ENCODE measurements at places on chromosomes 16 and 17. TPM values are rescaled to one million over a fixed set of nuclear protein-coding genes. Genes with fewer than 3 reads are reported as not detected.

DNA sequence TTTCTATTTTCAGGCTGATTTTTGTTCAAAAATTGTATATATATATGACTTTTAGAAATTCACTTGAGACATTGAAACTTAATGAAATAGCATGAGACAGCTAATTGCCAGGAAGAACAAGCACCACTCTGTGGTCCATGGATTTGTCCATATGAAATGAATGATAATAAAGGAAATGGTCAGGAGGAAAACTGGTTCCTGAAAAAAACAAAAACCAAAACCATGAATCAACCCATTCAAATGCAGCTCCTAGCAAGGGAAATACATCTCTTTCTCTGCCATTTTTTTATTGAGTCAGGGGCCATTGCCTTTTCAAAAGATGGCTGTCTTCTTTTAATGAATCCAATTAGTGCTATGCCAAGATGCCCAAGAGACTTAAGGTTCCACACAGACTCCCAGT is 230.7 kb downstream of the SLC39A11 start:
- H3K27me3 ChIP-seq, result no peaks in the 10 kb centered on the region
- DNase-seq, result no peak
- H3K4me1 ChIP-seq, result no peaks in the 10 kb centered on the region
- H3K4me3 ChIP-seq, result no peak overlapping the region
- H3K27ac ChIP-seq, result no peak overlapping the region

GRCh38 chr16:68453816-68454215 is 5.5 kb upstream of the SMPD3 start:
- no peak for DNase-seq
- no peaks in the 10 kb centered on the region for H3K36me3 ChIP-seq
- H3K4me1 ChIP-seq, result peaks cover 9% of the 10 kb centered on the region

- no peak overlapping the region for H3K4me3 ChIP-seq
- H3K27ac ChIP-seq, result no peak overlapping the region
- no peaks in the 10 kb centered on the region for H3K36me3 ChIP-seq
- no peaks in the 10 kb centered on the region for H3K4me1 ChIP-seq
Measured at GRCh38 chr16:1437606-1438005, 6.7 kb downstream of the PERCC1 start.

- no peaks in the 10 kb centered on the region for H3K36me3 ChIP-seq
- no peak for DNase-seq
- no peak overlapping the region for H3K4me3 ChIP-seq
- no peak overlapping the region for H3K27ac ChIP-seq
- H3K27me3 ChIP-seq, result no peaks in the 10 kb centered on the region
- H3K4me1 ChIP-seq, result no peaks in the 10 kb centered on the region
Measured at GRCh38 chr16:62208934-62209333, 172.7 kb upstream of the CDH8 start.

DNA sequence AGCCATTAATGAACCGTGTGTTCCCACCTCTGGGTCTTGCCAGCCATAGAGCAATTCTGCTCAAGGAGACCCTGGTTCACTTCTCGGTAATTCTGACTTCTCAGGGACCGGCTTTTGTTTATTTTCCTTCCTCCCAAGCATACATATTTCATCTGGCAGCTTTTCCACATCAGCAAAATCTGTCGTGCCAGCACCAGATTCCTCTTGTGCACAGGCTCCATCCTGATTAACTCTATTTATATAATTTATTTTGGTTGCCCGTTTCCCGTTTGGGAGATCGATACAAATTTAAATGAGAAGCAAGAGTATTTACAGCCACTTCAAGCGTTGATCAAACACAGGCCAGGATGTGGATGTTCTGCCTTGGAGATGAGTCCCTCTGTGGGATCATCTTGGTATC is 161.9 kb upstream of the XYLT1 start:
- no peak overlapping the region for H3K27ac ChIP-seq
- H3K4me3 ChIP-seq, result no peak overlapping the region
- no peaks in the 10 kb centered on the region for H3K36me3 ChIP-seq
- no peak for DNase-seq
- H3K27me3 ChIP-seq, result no peaks in the 10 kb centered on the region

- H3K27me3 ChIP-seq, result no peaks in the 10 kb centered on the region
- no peak overlapping the region for H3K27ac ChIP-seq
- DNase-seq, result no peak
- no peak overlapping the region for H3K4me3 ChIP-seq
- no peaks in the 10 kb centered on the region for H3K36me3 ChIP-seq
Measured at GRCh38 chr16:31265329-31266245, 5.8 kb downstream of the ITGAM start.

The GDE1 gene
- 16.6 TPM for total RNA-seq

The C1QBP gene
- total RNA-seq, result 84.1 TPM
